Effector CD8-positive, alpha-beta T cell (primary cell): ENCODE measurements at places on chromosomes 12 and 14.

- DNase-seq: no peak
Measured at GRCh38 chr14:20723488-20723887, 22.2 kb upstream of the EDDM3A start.

GRCh38 chr12:69783365-69783764 lies 41.7 kb upstream of the MYRFL start:
- DNase-seq: no peak

DNA sequence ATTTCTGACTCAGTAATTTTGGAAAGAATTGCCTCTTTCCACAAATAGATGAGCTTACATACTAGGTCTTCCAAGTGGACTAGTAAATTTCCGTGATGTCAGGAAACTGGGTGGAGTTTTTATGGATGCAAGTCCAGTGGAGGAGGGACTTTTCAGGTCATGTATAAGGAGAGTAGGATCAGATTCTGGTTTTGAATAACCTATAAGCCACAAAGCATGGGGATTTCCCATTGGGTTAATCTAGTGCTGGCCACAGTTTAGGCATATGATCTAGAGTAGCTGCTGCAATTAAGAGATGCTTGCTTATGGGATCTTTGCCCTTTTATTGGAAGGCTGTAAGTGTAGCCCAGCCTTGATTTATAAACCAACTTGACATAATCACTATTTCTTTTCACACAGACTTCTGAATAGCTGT lies 33.8 kb downstream of the STK38L start:
- DNase-seq: no peak

DNA sequence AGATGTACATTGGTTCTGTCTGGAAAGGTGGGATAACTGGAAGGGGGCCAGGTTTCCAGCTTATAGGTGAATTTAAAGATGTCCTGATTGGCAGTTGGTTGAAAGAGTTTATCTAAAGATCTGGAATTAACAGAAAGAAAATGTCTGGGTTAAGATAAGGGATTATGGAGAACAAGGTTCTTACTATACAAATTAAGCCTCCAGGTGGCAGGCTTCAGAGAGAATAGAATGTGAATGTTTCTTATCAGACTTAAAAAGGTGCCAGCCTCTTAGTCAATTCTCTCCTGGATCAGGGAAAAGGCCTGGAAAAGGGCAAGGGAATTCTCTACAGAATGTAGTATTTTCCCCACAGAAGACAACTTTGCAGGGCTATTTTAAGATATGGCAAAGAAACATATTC lies 53.1 kb downstream of the CNTN1 start:
- DNase-seq: no peak

- no peak for DNase-seq
Measured at GRCh38 chr12:12811343-12811742, 1.8 kb upstream of the DDX47 start.
